Prostate gland (tissue), 2 donors: ENCODE measurements at places on chromosomes 7 and 10. TPM values are rescaled to one million over a fixed set of nuclear protein-coding genes. Genes with fewer than 3 reads are reported as not detected.

The MCM10 gene
- total RNA-seq, result 0.55 TPM

- H3K4me3 ChIP-seq, result no peak overlapping the region
- no peaks in the 10 kb centered on the region for H3K4me1 ChIP-seq
- no peaks in the 10 kb centered on the region for H3K27me3 ChIP-seq
- no peak overlapping the region for H3K27ac ChIP-seq
- no peaks in the 10 kb centered on the region for H3K36me3 ChIP-seq
Measured at GRCh38 chr7:32393861-32394260, 96.3 kb downstream of the LSM5 start.

GRCh38 chr7:138864667-138865066 is 66.7 kb upstream of the ATP6V0A4 start:
- H3K36me3 ChIP-seq, result no peaks in the 10 kb centered on the region
- DNase-seq, result no peak
- H3K4me1 ChIP-seq, result no peaks in the 10 kb centered on the region
- no peak overlapping the region for H3K27ac ChIP-seq

DNA sequence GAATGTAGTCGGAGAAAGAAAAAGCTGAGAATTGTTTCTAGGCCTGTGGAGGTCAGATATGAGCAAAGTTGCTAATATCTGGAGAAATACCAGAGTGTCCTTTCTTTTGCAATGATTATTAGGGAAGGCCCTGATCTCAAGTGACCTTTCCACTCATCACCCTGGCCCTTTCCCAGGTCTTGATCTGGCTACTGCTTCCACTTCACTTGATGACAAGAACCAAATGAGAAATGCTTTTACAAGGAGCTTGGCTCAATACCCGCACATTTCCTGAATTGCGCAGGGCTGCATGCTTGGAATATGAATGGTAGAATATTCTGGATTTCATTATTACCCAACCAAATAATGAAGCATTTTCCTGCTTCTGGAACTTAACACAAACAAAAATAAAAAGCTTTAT is 104.6 kb downstream of the ITGB8 start:
- no peak overlapping the region for H3K4me3 ChIP-seq
- no peaks in the 10 kb centered on the region for H3K36me3 ChIP-seq
- DNase-seq, result no peak
- no peaks in the 10 kb centered on the region for H3K27me3 ChIP-seq
- no peak overlapping the region for H3K27ac ChIP-seq

DNA sequence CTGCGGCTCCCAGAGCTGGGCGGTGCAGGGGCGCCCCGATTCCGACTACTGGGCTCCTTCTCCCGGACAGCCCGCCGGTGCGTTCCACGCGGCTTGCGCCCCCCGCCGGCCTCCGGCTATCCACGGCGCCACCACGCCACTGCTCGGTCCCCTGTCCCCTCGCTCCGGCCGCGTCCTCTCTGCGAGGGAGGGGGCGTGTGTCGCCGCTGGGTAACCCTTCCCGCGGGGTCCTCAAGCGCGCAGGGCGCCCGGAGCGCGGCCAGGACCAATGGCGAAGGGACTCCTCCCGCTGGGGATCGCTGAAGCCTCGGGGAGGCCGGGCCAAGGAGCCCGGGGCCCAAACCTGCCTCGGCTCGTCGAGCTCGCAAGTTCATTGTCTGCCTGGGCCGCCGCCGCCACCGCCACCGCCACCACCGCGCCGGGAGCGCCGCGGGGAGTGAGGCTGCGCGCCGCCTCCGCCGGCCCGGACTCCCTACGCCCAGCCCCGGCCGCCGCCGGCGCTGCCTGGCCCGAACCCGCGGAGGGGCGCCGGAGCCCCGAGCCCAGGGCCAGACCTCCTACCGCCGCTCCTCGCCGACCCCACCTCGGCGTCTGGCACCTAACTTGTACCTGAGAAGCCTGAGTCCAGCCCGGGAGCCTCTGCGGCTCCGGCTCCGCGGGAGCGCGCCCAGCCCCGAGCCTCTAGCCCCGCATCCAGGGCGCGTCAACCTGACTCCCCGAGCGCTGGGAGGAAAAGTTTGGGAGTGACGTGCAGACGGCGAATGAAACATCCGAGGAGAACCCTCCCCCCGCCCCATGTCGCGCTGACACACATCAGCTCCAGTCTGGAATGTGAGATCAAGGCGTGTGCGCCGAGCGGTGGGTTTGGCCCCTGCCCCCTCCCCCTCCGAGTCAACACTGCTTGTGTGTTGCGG is at the start of gene CHST15:
Gene CHST15 (minus strand): TSS at position 739 of the 914 bp plus-strand sequence. CDS start 47,386 bp downstream, outside the sequence.
- H3K4me3 ChIP-seq, result peak within 1 kb of the TSS; percentile 54
- peaks cover 3% of the 10 kb centered on the region for H3K27me3 ChIP-seq
- H3K36me3 ChIP-seq, result no peaks in the 10 kb centered on the region

- H3K4me1 ChIP-seq, result peaks cover 2% of the 10 kb centered on the region
- DNase-seq, result no peak
- no peaks in the 10 kb centered on the region for H3K36me3 ChIP-seq
- no peak overlapping the region for H3K4me3 ChIP-seq
- no peak overlapping the region for H3K27ac ChIP-seq
- H3K27me3 ChIP-seq, result no peaks in the 10 kb centered on the region
Measured at GRCh38 chr10:74925708-74926107, 99.3 kb downstream of the KAT6B start.

- no peaks in the 10 kb centered on the region for H3K4me1 ChIP-seq
- no peak overlapping the region for H3K27ac ChIP-seq
- H3K4me3 ChIP-seq, result no peak overlapping the region
- no peaks in the 10 kb centered on the region for H3K27me3 ChIP-seq
Measured at GRCh38 chr7:25598765-25599164, 370.5 kb upstream of the NPVF start.
